ENCODE measurements at places on chromosomes 13 and 19.

- DNase-seq, result no peak
These were observed 204.7 kb downstream of the SHISA2 start for GRCh38 chr13:25847145-25847544.

- no peak for DNase-seq
These were observed 152.1 kb downstream of the POSTN start for GRCh38 chr13:37446503-37446902.

GRCh38 chr13:106555631-106556328 lies 12.2 kb downstream of the ARGLU1 start:
- DNase-seq, result no peak

- DNase-seq, result no peak
These were observed 1.1 kb upstream of the SH2D3A start for GRCh38 chr19:6768236-6768785.

GRCh38 chr19:41420101-41420880 lies 6.9 kb downstream of the B3GNT8 start:
- no peak for DNase-seq

All from NCI-H187 (cell line).